ENCODE measurements at places on chromosomes 5 and 9.

- no peak for DNase-seq
Observed at GRCh38 chr5:90866915-90867731, 308.5 kb downstream of the ADGRV1 start.

GRCh38 chr5:145110834-145111233 lies 724.3 kb downstream of the PRELID2 start:
- DNase-seq: no peak

DNA sequence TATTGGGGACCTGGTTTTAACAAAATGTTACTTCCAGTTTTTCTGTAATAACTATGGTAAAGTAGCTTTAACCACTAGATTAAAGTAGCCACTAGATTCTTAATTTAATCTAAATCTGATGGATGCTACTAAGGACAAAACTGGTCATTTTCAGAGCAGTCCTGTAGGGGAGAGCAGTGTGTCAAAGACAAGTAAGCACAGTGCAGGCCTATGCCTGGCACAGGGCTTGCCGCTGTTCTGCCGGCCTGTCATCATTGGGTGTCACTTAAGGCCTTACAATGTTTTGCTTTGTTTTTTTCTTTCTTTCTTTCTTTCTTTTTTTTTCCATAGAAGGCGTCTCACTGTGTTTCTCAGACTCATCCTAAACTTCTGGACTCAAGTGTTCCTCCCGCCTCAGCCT lies 53.0 kb upstream of the NXNL2 start:
- DNase-seq: no peak

DNA sequence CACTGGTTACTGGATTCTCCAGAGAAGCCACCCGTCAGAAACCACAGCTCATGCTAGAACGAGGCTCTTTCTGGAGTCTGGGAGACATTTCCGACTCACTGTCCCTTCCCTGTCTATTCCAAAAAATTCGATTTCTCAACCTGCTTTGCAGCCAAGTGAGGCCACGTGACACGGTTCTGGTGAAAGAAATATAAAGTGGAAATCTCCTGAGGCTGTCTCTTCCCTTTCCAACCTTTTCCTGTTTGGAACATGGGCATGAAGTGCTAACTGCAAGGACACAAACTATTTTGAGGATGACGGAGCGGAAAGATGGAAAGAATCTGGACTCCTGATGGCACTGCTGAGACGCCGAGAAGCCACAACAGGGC lies 6.1 kb upstream of the PTGS1 start:
- DNase-seq: no peak

DNA sequence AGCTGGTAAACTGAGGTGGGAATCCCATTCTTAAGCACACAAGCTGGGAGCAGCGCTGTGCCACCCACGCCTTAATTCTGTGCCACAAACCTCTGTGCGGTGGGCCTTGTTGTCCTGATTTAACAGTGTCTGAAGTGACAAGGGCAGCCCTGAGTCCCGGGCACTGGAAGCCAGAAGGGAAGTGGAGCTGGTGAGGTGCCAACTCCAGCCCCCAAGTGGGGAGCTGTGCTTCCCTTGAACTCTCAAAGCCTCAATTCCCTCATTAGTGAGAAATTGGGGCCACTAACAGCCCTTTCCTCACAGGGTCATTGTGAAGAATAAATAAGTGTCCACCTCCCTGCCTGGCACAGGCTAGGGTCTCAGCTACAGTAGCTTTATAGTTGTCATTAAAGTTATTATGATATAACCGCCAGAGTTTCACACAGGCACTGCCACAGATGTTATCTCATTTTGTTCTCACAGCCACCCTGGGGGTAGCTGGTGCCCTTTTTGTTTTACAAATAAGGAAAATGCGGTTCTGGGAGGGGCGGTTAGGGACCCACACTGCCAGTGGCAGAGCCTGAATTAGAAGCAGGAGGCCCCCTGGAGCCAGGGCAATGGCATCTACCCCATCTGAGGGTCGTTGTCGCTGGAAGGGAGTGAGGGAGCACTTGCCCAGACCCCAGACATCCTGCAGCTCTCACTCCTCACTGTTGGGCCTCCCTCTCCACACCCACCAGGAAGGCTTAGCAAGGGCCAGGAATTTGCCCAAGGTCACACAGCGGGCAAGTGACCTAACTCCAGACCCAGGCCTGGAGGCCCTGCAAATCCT lies 2.1 kb upstream of the TLX3 start:
- DNase-seq: no peak

DNA sequence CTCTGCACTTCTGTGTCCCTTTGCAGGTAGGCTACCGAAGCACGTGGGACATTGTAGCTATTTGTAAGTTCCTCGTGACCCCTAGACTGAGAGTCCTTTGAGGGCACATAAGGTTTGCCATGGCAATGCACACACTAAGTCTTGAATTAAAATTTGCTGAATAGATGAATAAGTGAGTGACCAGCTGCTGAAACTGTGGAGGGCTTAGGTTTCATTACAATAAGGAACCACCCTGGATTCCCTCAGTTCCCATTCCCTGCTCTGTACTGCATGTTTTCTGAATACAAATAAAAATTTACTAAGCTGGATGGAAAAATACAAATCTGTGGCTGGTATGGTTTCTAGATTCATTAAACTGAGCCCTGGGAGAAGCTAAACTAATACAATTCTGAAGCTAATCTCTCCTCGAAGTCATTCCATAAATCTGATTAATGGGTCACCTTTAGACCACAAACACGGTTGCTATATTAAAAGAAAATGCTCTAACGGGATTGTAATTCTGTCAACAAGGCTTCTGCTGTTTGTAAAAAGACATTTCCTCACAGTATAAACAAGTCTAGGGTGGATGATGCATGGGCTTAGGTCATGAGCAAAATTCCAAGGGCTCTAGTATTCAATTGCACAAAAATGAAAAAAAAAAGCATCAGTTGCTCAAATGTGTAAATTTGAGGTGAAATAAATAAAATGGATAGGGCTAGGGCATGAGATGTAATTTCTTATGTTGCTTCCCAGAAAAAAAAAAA lies 172.3 kb downstream of the ATP10B start:
- DNase-seq: no peak

DNA sequence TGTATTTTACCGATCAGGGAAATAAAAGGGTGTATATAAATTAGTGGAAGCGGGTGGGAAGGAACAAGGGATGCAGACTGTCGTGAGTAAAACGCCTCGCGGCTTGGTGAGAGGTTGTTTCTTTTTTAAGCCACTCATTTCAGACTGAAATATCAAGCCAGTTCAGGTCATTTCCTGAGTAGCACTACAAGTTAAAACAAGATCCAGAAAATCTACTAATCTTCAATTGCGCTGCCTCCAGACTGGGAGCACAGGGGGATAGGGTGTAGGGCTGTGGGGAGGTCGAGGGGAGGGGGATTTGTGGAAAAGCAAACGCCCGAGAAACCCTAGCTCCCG lies 140.8 kb downstream of the TSSK1B start:
- DNase-seq: no peak

DNA sequence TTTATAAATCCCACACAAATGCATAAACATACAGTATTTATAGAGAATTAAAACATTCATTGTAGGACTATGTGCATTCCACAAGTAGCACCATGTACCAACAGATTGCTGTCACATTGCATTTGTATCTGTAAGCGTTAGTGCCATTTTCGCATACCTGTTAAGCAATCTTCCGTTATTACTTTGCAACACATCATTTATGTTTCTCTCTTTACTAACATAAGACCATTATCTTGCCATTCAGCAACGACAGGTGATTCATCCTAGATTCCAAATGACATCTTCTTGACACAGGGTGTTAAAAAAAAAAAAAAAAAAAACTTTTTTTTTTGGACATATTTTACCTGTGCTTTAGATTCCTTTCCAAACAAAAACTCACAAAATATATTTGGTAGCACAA lies 511.8 kb downstream of the ELAVL2 start:
- no peak for DNase-seq

- DNase-seq: no peak
Observed at GRCh38 chr5:111478266-111478665, 34.1 kb downstream of the STARD4 start.

GRCh38 chr9:22481566-22481965 lies 34.9 kb downstream of the DMRTA1 start:
- DNase-seq: no peak

Data from NCI-H1436 treated with DMSO at 0.1 percent for 48 hours (cell line).